ENCODE measurements at places on chromosomes 2 and 18. TPM values are rescaled to one million over a fixed set of nuclear protein-coding genes. Genes with fewer than 3 reads are reported as not detected.

DNA sequence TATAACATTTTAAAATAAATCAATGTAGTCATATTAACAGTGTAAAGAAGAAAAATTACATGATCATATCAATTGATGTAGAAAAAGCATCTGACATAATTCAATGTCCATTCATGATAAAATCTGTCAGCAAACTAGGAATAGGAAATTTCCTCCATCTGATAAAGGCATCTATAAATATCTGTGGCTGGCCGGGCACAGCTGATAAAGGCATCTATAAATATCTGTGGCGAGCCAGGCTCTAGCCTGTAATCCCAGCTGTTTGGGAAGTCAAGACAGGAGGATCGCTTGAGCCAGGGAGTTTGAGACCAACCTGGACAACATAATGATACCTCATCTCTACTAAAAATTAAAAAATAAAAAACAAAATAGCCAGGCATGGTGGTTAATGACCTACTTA is 18.1 kb upstream of the RANBP2 start:
- no peak for DNase-seq

DNA sequence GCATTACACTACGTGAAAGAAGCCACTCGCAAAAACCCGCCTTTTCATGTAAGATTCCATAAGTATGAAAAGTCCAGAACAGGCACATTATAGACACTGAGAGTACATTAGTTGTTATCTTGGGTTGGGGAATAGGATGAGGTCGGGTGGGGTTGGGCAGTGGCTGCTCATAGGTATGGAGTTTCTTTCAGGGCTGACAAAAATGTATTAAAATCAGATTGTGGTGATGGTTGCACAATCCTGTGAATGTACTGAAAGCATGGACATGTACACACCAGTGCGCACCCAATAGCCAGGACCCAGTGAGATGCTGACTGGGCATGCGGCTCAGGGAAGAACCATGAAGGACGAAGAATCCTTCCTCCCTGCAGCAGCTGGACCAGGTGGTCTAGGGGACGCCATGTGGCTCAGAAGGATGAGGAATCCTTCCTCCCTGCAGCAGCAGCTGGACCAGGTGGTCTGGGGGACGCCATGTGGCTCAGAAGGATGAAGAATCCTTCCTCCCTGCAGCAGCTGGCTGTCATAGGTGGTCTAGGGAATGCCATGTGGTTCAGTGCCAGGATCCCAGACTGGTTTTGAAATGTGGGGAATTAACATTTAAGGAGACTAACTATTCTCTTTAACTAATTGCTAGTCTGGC is 50.1 kb downstream of the MBP start:
- no peak for DNase-seq

DNA sequence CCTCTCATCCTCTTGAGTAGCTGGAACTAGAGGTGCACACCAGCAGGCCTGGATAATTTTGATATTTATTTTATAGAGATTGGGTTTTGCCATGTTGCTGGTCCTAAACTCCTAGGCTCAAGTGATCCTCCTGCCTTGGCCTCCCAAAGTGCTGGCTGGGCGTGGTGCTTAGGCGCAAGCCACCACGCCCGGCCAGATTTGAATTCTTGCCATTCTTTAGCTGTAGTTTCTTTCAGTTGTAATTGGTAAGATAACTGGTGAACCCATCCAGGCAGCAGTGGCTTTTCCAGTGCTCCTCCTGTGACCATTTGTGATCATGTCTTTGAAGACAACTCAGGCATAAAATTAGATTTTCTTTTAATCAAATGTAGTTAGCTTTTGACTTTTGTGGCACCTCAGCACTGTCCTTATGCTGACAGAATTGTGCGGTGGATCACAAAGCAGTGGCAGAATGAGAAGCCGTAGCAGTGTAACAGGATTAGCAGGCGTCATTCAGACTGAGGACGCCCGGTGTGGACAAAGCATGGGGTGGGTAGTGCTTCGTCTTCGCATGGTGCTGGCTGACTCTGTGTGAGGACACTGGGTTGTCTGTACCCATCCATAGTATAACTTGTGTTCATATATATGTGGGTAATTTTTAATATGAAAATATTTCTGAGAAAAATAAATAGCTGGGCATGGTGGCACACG is 30.0 kb upstream of the TOGARAM2 start:
- DNase-seq = no peak

Gene SLC9A2
- total RNA-seq = 1.9 TPM

Gene TNFRSF11A
- 2.3 TPM for total RNA-seq

GRCh38 chr2:169452080-169452479 is 27.2 kb upstream of the BBS5 start:
- no peak for DNase-seq

DNA sequence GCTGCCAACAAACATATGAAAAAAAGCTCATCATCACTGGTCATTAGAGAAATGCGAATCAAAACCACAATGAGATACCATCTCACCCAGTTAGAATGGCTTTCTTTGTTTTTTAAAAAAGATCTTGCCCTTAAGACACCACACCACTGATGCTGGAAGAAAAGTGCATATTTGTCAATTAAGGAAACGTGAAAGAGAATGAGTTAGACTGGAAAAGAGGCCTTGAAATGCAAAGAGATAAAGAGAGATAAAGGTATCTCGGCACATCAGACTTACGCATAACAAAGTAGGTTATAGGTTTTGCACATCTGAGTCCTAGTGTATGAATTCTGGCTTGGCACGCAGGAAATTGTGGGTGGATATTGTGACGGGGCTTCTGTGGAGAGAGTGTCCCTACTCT is 149.5 kb downstream of the MTX2 start:
- DNase-seq = no peak

Gene UGT1A5
- not detected for total RNA-seq

DNA sequence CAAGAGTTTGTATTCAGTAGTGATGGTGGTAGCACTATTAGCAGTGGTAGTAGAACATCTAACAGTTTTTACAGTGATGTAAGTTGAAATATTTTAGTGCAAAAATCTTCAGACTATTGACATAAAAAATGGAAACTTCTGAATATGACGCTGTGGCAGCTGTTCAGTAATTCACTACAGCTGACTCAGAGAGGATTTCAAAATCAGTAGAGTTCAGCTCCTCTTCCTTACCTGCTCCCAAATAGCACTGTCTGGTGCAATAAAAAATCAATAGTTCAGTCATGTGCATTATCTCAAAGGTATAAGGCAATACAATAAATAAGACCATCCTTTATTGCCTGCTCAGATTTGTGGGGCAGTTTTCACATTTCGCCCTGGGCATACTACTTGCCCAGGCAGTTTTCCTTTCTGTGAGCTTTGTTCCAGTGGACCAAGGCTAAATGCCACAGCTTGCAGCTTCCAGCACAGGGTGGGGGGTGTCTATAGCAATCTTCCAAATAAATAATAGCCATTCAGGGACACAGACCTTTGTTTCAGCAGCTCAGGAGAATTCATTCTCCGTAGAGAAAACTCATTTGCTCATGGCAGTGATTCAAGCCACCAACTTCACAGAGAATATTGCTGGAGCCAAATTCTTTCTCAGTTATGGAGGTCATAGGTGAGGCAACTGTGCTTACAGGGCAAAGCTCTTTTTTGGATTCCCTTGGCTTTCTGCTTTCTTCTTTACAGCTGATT is 33.9 kb upstream of the GORASP2 start:
- no peak for DNase-seq

Gene MC4R
- 1.3 TPM for total RNA-seq

GRCh38 chr2:126664234-126664633 is 8.3 kb downstream of the GYPC start:
- no peak for DNase-seq

DNA sequence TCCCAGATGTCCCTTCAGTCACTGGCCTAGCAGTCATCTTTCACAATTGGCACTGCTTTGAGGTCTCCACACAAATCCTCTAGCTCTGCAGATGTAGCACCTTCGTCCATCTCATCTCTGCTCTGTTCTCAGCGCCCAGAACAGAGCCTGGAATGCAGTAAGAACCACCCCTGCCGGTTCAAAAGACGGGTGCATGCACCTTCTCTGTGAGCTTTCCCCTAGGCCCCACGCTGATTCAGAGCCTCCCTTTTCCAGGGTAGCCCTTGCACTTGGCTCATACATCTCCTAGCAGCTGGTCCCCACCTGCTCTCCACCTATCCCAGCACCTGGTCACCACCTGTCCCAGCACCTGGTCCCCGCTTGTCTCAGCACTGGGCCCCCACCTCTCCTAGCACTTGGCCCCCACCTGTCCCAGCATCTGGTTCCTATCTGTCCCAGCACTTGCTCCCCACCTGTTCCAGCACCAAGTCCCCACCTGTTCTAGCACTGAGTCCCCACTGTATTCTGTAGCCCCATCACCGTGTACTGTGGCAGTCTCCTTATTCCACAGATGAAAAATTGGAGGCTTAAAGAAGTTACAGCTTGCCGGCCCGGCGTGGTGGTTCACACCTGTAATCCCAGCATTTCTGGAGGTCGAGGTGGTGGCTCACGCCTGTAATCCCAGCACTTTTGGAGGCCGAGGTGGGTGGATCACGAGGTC is 4.7 kb upstream of the KCNF1 start:
- DNase-seq = no peak

Gene WDR12
- total RNA-seq = 35.4 TPM

- no peak for DNase-seq
Observed at GRCh38 chr2:29726976-29727375, 194.4 kb downstream of the ALK start.

DNA sequence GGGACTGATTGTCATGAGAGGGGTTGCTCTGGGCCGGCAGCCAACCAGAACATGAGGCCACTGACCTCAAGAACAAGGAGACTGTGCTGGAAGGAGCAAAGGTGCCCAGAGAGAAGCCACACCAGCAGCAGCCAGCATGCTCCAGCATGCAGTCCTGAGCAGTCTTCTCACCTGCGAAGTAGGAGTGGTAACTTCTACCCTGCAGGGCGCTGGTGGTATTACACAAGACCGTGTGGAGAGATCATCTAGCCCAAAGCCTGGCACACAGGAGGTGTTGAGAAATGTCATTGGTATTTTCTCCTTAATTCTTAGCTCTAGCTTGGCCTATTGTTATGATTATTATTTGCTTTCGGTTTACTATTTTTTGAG is 132.7 kb downstream of the TSN start:
- no peak for DNase-seq

DNA sequence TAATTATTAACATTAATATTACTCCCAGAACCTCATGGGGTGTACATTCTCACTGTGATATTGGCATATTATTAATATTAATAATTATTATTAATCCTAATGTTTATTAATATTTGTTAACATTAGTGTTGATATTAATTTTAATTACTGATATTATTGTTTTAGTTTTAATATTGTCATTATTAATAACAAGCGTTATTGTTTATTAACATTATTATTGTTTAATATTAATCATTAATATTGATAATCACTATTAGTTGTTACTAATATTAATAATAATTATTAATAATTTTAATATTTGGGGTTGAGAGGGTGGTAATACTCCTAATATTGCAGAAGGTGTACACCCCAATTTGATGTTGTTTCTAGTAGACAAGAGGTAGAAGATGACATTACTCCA is 193.1 kb upstream of the XIRP2 start:
- DNase-seq = no peak

DNA sequence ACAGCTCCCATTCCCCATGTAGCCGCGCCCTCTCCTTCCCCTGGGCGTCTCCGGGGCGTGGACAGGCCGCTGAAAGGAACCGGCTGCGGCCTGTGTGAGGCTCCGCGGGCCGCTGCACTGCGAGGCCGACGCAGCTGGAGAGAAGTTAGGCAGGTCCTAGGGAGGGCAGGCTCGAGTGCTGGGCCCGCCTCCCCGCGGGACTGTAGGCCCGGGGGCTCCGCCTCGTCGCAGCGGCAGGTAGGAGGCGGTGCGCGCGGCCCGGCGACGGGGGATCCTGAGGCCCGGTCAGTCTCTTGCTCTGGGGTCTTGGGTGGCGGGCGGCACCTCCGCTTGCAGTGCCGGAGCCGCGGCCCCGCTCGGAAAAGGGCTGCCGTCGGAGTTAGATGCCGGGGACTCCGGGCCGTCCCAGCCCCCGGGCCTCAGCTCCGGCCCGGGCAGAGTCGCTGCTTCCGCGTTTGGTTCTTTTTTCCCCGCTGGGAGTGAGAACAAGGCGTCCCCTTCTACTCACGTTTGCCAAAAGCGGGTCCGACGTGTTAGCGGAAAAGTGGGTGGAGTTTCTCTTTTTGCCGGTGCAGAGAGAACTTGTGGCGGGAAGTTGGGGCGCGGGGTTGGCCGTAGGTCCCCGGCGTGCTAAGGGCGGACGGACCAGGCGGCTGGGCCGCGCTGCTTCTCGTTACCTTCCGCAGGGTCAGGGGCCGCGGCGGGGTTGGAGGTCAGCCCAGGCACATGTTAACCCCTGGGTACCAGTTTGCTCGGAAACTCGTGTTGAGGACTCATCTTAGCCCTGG is at the start of gene VRK2:
TSS of gene VRK2 (plus strand) at position 222 of the 788 bp plus-strand sequence. CDS start 2,026 bp downstream, outside the sequence.
- peak; percentile 41 for DNase-seq

Gene NXPH2
- total RNA-seq = 23.3 TPM

DNA sequence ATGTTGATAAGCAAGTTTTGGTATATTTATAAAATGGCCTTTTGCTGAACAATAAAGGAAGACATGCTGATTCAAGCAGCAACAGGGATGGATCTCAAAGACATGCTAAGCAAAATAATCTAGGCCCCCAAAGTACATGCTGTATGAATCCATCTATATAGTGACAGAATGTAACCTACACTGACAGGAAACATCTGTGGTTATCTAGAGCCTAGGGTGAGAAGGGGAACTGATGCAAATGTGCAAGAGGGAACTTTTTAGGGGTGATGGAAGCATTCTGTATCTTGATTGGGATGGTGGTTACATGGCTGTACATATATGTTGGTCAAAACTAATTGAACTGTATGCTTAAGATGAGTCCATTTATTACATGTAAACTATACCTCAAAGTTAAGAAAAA is 24.2 kb downstream of the CNRIP1 start:
- DNase-seq = no peak

DNA sequence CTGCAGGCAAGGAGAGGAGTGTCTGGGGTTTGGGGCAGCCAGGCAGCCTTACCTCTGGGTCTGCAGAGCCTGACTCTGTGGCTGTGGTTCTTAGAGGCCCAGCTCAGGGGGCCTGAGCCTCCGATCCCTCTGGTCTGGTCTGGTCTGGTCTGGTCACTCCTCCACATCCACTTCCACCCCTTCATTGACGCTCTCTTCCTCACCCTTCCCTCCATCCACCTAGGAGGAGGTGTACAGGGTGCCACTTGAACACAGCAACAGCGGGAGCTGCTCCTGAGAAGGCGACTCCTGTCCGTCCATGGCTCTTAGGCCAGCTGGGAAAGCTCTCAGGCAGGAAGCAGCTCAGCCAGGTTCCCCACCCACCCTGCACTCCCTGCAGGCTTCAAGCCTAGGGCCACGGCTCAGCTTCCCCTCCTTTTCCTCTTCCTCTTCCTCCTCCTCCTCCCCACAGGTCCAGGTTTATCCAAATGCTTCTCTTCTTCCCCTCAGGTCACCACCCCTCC is 16.9 kb downstream of the GPR55 start:
- no peak for DNase-seq

Gene PCARE
- 0.06 TPM for total RNA-seq

Gene C1QL2
- total RNA-seq = 0.11 TPM

Measured in spinal cord (tissue), 10 donors.